ENCODE measurements at places on chromosomes 16 and 17.
A peak's percentile ranks its signal among the peaks of the same experiment; 100 is the strongest.

- no peak for DNase-seq
Measured at GRCh38 chr16:81321039-81321438, 6.3 kb downstream of the GAN start.

DNA sequence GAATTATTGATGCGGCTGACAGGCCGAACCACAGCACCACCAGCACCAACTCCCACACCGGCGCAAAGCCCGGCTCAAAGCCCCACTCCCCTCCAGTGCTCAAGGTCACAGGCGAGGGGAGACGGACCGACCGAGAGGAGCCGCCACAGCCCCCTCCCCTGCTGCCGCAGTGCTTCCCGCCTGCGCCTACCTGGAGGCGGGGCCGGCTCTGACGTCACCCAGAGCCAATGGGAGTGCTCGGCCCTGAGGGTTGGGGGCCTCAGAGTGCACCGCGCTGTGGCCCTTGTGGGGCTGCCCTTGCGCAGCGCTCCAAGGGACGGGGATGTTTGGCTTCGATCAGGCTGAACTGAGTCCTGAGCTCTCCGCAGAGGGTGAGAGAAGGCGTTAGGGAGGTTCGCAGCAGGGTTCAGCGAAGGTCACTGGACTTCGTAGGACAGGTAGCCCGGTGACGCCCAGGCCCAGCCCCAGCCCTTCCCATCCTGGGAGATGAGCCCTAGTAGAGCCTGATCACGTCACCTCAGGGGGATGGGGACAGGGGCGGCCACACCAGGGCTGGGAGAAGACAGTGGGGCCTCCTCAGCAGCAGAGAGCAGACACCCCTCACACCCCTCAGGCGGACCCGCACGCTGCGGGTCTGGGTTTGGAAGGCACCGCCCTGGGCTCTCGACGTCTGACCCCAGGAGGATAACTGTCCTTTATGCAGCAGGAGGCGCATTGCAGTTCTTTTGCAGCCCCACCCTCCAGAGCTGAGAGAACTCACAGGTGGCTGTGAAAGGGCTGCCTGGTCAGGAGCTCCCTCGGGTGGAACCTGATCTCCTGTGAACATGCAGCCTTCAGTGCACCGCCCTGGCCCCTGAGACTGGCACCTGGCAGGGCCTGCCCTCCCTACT is 1.5 kb downstream of the NDRG4 start:
- DNase-seq, result no peak

GRCh38 chr16:57736419-57737351 is 1.1 kb downstream of the KATNB1 start:
- peak; percentile 62 for DNase-seq

- DNase-seq, result peak; percentile 67
Measured at GRCh38 chr17:36856222-36856621, 81.1 kb upstream of the LHX1 start.

DNA sequence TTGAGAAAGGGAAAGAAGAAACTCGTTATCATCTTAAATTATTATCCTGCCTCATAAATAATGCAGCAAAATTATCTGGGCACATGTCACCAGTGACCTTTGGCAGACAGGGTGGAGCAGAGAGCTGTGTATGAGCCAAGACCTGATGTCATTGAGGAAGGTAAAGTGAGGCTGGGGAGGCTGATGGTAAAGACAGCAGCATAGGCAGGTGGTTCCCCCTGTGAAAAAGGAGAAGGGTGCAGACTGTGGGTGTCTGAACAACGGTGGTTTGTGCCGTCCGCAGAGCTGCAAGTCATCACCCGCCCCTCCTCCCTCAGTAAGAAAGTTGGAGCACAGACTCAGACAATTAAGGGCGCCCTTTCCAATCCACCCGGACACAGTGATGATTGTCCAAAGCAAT is 30.8 kb upstream of the METTL16 start:
- no peak for DNase-seq

GRCh38 chr17:74754832-74755231 is 6.4 kb downstream of the NHERF1 start:
- DNase-seq, result no peak

DNA sequence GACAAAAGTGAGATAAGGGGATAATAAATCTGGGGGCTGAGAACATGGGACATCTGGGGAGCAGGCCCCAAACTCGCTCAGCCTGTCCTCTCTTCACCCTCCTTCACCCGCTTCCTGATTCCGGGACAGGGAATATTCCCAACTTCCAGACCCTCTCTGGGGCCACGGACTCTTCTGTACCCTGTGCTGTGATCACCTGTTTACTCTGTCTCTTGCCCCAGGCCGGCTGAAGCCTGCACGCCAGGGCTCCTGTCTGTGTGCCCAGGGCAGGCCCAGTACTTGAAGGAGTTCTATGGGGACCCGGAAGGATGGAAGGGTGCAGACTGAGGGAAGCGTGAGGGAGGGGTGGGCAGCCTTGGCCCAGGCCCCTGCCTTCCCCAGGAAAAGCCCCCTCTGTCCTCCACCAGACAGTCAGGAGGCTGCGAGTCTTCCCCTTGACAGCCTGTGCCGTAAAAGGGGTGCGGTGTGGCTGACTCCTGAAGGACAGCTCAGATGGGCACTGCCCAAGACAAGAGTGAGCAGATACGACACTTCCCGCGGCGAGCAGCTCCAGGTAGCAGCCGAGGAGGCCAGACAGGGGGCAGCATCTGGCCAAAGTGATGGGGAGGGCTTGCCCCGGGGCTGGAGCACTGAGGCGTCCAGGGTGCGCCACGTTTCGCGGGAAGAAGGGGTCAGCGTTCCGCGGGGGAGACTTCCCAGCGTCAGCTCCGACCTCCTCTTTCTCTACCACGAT is 1.0 kb upstream of the CCNF start:
- DNase-seq, result no peak

GRCh38 chr17:42094375-42095069 is 3.8 kb downstream of the ZNF385C start:
- DNase-seq, result no peak

GRCh38 chr17:56808503-56808902 is 25.2 kb downstream of the C17orf67 start:
- no peak for DNase-seq

DNA sequence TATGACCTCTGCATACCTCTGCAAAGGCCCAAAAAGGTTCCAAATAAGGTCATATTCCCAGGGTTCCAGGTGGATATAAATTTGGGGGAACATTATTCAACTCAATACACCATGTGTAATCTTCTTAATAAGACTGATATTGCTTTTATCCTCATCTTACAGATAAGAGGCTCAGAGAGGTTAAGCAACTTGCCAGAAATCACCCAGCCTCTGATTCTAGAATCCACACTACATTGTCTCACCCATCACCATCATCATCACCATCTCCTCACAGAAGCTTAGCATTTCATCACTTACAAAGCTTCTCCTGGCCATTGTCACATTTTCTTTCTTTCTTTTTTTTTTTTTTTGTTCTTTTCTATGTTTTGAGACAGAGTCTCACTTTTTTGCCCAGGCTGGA is 15.4 kb upstream of the KIFC3 start:
- no peak for DNase-seq

DNA sequence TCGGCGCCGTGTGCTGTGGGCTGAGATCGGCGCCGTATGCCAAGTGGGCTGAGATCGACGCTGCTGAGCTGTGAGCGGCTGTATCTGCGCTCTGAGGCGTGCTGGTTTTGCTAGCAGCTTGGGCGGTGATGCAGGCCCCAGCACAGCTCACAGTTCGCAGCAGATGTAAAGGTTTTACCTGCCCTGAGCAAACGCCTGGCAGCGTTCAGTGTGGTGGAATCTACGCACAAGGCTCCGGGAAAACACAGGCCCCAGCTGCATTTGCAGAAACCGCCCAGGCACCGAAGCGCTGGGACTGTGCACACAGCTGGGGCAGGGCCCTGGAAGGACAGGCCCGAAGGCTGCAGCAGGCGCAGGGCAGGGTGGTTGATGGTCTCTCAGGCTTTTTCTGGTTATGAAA is 8.0 kb upstream of the ZNF469 start:
- DNase-seq, result no peak

DNA sequence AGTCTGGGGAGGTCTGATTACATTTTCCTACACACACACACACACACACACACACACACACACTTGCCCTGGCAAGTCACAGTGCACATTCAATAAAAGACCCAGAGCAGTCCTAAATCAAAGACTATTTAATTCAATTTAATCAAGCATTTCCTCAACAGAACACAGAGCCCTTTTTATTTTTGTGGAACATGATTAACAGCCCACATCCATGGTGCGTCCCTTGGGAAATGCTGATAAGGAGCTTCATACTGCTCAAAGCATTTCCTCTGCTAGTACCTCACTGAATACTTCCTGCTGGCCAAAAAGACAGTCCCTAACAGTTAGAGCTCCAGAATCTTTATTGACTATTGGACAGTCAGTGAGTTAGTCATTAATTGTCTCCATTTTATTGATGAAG is 43.1 kb upstream of the MYH10 start:
- no peak for DNase-seq

GRCh38 chr17:45372325-45372869 is 55.6 kb upstream of the MAP3K14 start:
- DNase-seq, result peak; percentile 68

DNA sequence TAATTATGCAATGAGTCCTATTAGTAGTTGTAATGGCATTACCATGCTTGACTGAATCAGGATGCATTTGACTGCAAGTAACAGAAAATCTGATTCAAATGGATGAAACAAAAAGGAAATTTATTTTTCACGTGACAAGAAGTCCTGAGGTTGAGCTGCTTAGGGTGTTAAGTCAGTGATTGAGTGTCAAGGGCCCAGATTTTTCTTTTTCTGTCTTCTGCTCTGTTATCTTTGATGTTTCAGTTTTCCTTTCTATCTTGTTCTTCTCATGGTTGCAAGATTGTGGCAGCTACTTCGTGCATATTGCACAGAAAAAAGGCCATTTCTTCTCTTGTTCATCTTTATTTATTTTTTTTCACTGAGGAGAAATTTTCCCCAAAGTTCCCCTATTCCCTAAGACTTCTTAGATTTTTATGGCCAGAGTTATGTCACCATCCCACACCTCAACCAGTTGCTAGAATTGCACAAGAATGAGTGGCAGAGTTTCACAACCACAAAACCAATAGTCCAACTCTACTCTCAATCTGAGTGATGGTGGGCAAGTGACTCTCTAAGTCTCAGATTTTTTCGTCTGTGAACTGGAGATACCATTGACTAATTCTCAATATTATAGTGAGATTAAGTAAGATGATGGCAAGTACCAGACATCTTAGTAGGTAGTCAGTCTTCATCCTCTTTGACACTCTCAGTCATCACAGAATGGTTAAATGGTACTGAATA is 15.7 kb upstream of the GPR139 start:
- DNase-seq, result no peak

DNA sequence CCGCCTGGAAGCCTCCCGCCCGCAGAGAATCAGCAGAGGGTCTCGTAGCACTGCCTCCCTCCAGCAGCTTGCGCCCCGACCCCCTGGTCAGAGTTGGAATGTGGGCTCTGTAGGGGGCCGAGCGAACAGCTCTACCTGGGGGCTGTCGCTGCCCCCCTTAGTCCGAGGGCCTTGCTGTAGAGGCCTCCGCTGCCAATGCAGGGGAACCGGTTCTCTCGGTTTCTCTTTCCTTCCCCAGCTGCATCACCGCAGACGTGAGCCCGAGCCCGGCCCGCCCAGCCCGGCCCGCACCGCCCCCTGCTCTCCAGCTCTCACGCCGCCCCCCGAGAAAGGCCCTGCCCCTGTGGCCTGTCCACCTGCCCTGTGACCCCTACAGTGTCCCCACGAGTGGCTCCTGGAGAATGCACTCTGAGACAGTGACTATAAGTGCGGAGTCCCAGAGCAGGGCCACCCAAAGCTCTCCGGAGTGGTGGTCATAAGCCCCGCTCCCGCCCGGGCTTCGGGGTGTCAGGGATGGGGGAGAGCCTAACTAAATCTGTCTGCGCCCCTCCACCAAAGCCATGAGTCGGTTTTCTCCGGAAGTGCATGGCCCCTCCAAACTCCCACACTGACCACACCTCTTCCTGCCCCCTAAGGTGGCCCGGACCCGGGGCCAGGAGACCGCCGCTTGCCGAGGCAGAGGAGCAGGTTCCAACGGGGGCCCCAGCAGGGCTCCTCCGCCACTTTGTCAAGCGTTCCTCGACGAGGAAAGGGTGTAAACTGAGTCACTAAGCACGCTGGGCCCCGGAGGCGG is 1.7 kb downstream of the ARHGAP27 start:
- peak; percentile 82 for DNase-seq

Measured in PC-9 (cell line).